ENCODE measurements at places on chromosomes 1 and 21.
A peak's percentile ranks its signal among the peaks of the same experiment; 100 is the strongest.

GRCh38 chr1:213394837-213395236 lies 343.8 kb downstream of the RPS6KC1 start:
- no peak for DNase-seq

- DNase-seq: no peak
Measured at GRCh38 chr1:31108861-31109260, 43.3 kb upstream of the PUM1 start.

- DNase-seq: peak; percentile 55
Measured at GRCh38 chr1:23169727-23170335, 1.2 kb upstream of the LUZP1 start.

DNA sequence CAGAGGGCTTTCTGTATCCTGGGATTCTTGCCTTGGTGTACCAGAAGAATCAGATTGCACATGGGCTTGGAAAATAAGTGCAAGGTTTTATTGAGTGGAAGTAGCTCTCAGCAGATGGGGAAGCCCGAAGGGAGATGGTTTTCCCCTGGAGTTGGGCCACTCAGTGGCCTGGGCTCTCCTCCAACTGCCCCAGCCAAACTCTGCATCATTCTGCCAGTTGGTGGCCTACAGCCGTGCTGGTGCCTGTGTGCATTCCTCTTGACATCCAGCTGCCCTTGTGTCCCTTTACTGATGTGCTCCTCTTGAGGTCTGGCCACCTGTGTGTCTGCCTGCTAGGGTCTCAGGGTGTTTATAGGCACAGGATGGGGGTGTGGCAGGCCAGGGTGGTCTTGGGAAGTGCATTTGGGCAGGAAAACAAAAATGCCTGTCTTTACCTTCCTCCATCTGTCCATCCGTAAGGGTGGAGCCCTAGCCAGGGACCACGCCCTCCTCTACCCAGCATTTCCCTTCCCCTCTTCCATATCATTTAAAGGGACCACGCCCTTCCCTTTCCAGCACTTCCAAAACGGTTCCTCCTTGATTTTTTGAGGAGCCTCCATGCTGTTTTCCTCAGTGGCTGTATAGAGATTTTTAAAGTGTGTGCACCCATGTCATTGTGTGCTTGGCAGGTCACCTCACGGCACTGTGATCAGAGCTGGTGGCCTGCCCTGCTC lies 18.9 kb downstream of the SNAP47 start:
- no peak for DNase-seq

- no peak for DNase-seq
Measured at GRCh38 chr1:24126018-24126671, 14.2 kb upstream of the MYOM3 start.

- no peak for DNase-seq
Measured at GRCh38 chr1:179549368-179549700, 26.4 kb downstream of the NPHS2 start.

DNA sequence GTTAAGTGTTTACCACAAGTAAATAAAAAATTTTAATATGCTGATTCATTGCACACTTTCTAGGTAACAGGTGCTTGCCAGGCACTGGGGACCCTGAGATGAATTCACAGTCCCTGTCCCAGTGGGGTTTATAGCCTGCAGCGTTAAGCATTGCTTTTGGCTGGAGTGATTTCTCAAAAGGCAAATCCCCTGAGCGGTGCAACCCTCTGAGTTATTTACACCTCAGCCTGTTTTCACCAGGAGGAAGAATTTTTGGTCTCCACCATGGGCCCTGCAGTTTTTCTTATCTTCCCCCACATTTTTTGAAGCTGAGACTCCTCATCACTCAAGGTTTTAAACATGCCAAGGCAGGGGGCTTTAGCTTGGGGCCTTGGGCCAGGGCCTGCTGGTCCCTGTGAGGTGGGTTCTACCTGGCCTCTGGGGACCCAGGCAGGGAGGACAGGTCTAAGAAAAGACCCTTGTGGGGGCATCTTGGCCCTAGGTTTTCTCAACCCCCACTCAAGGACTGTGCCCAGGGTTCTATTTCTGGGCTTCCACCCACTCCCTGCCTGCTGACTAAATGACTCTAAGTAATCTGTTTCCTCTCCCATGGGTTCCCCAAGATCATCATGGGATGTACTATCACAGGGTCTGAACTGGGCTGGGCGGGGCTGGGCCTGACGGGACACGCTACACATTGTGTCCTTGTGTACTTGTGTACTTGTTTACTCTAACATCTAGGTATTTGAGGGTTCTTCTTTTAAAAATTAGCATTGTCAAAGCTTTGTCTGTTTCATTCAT lies 10.2 kb upstream of the CHIT1 start:
- DNase-seq: no peak

DNA sequence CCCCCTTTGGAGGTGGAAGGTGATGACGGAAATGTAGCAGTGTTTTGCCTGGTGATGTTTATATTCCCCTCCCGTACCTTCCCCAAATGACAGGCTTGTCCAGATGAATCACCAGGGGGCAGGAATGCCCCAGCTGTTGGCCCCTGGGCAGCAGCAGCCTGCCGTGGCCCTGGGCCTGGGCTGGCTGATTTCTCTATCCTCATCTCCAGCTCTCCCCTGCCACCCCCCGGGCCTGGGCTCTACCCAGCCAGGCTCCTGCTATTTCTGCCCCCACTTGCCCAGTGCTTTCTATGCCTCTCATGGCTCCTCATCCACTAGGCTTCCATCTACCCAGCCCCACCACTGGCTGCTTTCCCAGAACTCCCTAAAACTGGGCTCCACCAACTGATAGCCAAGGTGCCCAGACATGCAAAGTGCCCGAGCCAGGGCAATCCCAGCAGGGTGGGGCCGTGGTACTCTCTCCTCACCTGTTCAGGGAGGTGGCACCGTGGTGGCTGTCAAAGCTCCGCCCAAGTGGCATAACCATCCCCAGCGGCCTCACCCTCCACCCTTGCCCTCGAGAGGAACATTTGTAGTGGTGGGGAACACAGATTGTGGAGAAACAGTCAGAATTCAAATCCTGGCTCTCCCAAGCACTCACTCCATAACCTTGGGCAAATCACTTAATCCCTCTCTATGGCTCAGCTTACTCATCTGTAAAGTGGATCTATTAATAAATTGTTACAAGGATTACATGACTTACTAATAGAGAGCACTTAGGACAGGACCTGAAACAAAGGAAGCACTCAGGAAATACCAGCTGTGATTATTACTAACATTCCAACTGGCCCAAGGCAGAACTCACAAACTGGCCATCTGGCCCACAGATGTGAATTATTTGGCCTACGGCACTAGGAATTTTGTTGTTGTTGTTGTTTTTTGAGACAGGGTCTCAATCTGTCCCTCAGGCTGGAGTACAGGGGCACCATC lies 12.8 kb upstream of the ECE1 start:
- peak; percentile 47 for DNase-seq

DNA sequence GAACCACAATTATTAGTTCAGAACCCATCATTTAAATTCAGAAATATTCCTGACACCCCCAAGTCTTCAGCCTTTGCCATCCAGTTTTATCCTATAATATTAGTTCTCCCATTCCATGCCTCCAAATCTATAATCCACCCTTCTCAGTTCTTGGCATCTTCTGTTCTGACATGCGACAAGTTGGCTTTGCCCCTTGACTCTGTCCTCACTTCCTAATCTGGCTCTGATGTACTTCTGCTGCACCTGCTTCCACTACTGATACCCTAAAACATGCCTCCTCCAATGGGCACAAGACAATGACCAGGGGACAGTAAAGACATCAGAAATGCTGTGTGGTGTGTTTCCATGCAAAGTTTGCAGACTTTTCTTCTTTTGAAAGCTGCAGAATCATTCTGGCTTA lies 17.1 kb upstream of the FBXO28 start:
- no peak for DNase-seq

DNA sequence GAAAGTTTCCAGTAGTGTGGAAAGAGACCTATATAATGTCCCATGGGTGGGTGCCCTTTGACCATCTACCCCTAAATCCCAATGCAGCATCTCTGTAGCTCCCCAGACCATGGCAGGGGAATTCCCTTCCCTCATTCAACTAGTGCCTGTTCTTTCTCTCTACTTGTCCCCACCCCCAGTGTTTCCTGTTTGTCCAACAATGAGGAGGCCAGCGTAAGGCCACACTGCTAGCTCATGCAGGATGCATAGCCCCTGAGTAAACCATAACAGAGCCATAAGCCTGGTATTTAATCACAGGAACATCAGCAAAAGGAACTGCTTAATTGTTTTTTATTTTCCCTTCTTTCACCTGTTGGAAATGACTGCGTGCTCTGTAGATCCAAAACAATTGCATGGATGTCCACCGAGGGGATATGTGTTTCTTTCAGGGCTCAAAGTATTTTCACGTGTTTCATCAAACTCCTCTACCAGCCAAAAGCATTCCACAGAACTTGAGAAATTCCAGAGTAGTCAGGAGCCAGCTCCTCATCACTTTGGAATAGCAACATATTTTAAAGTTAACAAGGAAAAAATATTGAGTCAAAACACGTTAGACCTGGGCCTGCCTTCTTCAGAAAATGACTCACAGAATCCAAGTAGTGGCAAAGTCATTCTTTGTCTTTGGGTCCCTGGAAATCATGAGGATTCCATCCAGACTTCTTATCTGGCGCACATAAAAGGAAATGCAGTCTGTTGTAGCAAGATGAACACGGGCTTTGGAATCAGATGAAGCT lies 162.5 kb upstream of the SGIP1 start:
- no peak for DNase-seq

DNA sequence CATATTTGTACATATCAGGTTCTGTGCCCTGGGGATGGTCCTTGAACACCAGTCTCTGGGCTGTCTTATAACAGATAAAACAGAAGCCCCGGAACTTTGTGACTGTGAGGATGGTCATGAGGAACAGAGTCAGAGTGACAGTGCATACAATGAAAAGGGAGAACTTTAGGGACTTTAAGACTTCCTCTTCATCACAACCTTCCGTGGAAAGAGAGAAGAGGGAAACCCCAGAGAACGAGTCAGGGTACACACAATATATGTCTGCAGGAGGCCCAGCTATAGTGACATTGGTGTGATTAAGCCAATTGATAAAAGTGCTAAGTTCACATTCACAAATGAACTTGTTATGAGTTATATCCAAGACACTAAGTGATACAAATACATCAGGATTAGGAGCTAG lies 32.1 kb downstream of the TLR5 start:
- DNase-seq: no peak

- no peak for DNase-seq
Measured at GRCh38 chr1:6106977-6107376, 61.3 kb downstream of the KCNAB2 start.

- no peak for DNase-seq
Measured at GRCh38 chr1:164880199-164880598, 321.2 kb downstream of the PBX1 start.
